ENCODE measurements at places on chromosomes 11 and 22.
A peak's percentile ranks its signal among the peaks of the same experiment; 100 is the strongest.

DNA sequence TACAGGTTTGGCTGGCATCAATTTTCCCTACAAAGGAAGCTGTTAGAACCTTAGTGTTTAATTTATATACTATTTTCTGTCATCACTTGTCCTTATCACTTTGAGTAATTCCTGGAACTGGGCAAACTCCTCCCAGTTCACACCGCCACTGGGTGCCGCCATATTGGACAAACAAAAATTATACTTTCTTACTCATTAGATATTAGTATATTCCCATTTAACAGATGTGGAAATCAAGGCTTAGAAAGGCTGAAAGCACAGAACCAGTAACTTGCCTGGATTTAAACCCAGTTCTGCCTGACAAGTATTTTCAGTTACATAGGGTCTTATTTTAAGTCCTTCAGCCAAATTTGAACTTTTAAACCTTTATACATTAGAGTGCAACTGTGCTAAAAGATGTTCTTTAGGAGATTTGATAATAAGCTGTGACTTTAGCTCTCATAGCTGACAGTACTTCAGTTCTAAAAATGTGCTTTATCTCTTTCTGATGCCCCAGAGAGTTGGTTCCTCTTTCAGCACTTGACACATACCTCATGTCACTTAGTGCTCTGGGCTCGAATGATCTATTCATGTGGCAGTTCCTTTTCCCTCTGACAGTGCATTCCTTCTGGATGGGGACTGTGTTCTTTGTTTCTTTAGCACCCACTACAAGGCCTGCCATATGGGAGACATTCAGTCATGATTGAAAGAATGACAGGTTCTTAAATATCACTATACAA, 25.4 kb downstream of the COA4 start:
- DNase-seq: no peak

DNA sequence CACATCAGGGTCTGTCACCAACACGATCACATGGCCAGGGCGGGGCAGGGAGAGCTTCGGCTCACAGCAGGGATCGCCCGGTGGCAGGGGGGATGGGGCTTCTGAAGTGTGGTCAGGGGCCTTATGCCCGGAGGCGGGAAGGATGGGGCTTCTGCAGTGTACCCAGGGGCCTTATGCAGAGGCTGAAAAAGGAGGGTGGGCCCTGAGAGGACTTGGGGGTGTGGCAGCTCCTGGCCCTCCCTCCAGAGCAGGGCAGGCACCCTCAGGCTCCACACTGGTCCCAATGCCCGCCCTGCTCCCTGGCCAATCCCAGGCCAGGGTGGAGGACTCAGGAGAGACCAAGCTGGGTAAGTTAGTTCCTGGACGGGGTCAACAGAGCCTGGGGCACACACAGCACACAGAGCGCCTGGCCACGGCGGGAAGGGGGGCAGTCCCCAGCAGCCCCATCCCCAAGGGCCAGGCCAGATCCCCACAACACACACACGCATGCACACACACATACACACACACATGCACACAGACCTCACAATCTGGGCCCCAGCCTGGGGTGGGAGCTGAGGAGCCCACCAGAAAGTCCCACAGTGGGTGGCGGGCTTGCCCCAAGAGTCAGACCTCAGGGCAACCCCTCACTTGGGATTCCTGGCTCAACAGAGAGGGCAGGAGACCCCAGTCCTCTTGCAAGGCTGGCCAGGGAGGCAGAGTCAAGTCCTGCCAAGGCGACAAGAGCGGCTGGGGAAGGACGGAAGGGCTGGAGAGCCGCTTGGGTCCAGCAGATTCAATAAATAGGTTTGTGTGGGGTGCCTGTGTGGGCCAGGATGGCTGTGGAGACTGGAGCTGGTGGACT, 1.1 kb upstream of the CEND1 start:
- no peak for DNase-seq

- DNase-seq: no peak
Measured at GRCh38 chr11:33448461-33449130, 191.4 kb downstream of the HIPK3 start.

DNA sequence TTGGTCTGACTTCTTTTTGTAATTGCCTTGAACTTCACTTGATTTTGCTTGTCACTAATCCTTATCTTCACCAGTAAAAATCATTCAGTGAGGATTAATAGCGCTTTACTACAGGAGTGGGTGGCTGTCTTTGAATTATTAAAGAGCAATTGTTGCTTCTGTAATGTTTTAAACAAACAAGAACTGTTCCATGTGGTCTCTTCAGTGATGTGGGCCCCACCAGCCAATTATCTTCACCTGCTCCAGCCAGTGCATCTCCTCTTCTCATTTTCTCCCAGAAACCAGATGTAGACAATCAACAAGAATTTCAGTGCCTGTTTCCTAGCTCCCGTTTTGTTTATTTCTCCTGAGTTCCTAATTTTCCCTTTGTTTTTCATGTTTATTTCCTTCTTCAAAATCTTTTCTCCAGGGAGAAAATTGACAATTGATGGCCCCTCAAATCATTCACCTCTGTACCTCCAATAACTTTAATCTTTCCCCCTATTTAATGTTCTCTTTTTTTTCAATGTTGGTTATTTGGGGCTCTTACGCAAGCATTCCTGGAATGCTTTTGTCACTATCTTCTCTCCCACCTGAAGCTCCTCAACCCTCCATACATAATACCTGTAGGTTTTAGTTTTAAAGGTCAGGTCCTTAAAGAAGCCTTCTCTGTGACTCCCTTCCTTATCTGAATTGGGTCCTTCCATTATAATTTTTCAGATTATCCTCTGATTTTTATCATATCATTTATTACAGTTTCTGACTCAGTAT, 115.1 kb downstream of the ARFGAP2 start:
- no peak for DNase-seq

- DNase-seq: no peak
Measured at GRCh38 chr22:46598737-46599424, 21.3 kb upstream of the GRAMD4 start.

DNA sequence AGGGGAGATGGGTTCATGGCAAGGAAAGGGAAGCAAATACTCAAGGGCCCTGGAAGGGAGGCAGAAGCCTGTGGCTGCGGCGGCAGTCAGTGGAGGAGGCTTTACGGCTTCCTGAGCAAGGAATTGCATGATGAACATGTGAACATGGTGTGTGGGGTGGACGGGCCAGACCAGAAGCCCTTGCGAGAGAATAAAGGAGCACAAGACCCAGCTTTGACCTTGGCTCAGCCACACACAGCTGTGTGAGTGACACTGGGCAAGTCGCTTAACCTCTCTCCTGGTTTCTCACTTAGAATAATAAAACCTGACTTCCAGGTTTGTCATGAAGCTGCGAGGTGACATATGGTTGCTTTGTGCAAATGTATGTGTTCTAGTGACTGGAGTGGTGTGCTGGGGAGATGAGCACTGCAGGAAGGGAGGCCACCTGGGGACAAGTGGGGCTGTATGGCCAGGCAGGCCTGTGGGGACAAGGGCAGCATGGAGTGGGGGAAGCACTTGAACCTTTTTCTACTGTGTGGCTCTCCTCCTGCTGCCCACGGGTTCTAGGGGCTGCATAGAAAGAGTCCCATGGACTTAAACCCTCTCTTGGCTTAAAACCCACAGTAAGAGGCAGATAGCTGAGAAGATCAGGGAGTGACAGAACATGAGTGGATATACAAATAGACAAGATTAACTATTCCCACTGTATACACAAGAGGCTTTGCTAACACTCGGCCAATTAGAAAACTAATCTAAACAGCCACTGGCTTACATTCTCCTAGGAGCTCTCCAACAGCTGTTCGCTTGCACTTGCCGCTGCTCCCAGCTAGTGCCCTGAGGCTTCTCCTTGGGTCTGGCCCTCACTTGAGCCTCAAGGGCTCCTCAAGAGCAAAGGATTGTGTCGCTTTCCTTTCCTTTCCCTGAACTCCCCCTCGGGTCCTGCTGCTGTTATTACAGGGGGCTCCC, 67.3 kb upstream of the CDON start:
- peak; percentile 91 for DNase-seq

GRCh38 chr22:42368379-42369249, 63.6 kb downstream of the NFAM1 start:
- DNase-seq: peak; percentile 44

- no peak for DNase-seq
Measured at GRCh38 chr11:88300888-88301487, 36.5 kb downstream of the CTSC start.

GRCh38 chr11:130300567-130300966, 14.2 kb downstream of the ZBTB44 start:
- no peak for DNase-seq

- no peak for DNase-seq
Measured at GRCh38 chr22:48053973-48054372, 1291.5 kb downstream of the TBC1D22A start.

DNA sequence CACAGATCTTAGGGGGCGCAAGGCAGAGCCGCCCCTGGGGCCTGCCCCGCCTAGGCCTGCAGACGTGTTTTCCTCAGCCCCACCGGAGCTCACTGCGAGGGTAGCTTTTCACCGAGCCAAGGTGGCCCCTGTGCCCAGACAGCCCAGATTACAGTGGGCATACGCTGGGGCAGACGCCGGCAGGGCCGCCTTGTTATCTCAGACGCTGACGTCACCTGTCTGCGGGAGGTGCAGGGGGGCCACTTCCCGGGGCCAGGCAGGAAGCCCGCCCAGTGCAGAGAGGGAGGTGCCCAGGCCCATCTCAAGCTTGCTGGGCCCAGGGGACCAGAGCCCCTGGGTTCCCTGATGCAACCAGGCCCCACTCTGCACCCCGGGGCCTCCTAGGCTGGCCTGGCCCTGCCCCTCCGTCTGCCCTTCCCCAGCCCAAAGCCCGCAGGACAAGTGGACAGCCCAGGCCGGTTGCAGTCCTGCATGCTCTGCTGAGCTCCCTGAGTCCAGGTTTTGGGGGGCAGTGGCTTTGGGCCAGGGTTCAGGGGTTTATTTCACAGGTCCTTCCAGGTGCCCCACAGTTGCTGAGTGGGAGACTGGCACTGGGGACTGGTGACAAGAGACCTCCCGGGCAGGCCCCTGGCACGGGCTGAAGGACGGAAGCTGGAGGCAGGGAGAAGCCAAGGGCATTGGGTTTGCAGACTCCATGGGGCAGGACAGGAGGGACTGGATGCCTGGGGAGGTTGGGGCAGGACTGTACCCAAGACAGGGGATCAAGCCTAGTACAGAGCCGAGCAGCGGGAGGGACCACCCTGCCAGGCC, 38.6 kb downstream of the IGF2 start:
- DNase-seq: no peak

DNA sequence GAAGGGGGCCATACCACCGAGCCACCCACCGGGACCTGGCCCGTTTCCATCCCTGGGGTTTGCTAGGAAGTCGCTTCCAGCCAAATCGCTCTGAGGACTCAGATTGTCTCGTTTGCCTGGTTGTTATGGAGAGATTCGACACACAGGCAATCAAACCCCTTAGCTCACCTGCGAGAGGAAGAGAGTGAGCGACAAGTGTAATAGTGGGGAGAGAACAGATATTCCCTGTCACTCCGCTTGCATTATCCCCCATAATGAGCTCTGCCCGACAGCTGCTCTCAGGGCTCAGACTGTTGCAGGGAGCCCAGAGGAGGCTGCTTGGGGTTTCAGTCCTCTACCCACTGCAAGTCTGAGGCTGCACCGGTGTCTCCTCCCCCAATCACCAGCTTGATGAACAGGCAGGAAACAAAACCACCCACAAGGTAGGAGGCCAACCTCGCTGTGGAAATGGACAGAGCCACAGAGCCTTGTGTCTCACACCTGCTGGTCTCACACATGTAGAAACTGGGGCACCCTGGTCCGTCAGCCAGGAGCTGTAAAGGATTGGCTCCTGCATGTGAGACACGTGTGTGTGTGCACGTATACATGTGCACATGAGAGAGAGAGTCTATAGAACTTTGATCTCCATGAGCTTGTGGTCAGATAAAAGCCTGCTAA, 351.1 kb downstream of the BUD13 start:
- peak; percentile 26 for DNase-seq

DNA sequence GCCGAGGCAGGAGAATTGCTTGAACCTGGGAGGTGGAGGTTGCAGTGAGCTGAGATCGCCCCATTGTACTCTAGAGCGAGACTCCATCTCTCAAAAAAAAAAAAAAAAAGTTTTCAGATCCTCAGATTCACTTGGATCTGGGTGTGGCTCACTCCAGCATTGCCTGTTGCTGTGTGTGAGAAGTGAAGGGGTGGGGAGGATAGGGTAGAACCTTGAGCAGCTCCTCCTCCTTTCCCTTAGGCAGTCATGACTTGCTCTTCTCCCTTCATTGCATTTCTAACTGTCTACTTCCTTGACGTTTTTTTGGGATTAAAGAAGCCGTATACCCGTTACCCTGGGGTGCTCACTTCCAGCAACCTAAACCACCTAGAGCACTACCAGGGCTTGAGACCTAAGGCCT, 63.1 kb upstream of the YWHAH start:
- no peak for DNase-seq

DNA sequence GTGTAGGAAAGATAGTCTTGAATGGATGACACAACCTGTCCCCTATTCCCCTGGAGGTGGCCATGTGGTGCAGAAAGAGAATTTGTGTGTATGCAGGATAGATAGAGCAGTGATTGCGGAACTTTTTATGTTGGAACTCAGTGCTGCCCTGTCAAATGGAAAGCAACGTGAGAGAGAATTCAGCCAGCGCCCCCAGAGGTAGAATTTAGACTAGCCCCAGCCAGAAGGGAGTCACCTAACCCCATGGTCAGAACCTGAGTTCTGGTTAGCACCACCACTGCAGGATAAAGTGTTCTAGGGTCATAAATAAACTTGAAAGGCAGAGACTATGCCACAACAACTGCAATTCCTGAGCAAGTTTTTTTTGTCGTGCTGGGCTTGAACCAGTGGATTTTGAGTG, 152.9 kb upstream of the GRIA4 start:
- no peak for DNase-seq

- no peak for DNase-seq
Measured at GRCh38 chr11:2213890-2214526, 42.4 kb upstream of the TH start.

GRCh38 chr11:95095858-95096587, 6.4 kb downstream of the ENDOD1 start:
- DNase-seq: no peak

DNA sequence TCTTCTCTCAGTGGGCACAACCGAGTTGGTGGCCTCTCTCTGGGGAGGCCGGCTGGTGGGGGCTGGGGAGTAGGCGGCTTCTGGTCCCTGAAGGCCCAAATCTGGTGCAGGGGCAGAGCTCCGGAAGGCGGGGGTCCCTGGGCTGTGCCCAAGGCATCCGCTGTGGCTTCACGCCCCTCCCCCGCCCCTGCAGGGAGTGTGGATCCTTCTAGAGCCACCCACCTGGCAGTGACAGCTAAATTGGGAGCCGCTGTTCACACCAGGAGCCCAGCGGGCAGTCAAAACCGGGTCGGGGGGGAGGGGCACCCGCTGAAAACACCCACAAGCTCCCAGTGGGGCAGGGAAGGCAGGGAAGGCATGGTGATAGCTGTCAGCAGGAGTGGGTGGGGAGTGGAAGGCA, 4.6 kb upstream of the RTN4R start:
- no peak for DNase-seq

GRCh38 chr11:9172389-9172788, 81.0 kb upstream of the SCUBE2 start:
- no peak for DNase-seq

- no peak for DNase-seq
Measured at GRCh38 chr22:17228725-17229126, 9.5 kb upstream of the ADA2 start.

GRCh38 chr22:21602579-21602978, 27.2 kb downstream of the YDJC start:
- peak; percentile 26 for DNase-seq

GRCh38 chr11:75184757-75185425, 34.0 kb downstream of the SLCO2B1 start:
- no peak for DNase-seq
